ENCODE measurements at places on chromosomes 5 and 9.

DNA sequence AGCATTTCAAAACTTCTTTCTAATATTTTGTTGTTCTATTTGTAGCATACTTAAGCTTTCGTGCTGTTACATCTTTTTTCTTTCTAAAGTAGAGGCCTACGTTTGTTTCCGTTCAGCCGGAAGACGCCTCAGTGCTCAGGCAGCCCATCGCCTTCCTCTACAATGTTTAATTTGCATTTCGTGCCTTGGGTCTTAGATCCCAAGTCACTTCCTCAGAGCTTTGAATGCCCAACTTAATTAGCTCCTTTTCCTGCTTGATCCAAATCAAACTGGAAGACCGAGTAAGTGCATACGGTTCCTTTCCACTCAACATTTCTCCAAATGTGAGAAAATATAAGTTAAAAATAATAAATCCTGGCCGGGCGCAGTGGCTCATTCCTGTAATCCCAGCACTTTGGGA, 43.2 kb downstream of the MRPL36 start:
- no peak for DNase-seq

GRCh38 chr9:97431549-97432143, 19.8 kb downstream of the TDRD7 start:
- DNase-seq: no peak

DNA sequence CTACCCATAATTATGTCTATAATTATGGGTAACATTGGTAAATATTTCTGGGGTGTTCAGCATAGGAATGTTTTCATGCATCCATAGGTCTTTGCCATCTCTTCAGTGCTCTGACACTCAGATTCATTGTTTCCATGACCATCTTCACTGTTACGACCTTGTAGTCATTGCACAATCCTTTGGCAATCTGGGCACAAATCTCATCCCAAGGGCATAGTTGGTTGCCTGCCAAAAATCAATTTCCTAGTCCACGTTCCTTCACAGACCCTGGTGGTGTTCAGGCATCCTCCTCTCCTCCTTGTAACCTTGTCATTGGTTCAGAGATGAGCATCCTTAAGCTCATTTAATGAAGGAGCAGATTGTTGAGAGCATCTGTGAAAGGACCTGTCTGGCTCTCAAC, 1400.7 kb downstream of the CDH12 start:
- DNase-seq: no peak

DNA sequence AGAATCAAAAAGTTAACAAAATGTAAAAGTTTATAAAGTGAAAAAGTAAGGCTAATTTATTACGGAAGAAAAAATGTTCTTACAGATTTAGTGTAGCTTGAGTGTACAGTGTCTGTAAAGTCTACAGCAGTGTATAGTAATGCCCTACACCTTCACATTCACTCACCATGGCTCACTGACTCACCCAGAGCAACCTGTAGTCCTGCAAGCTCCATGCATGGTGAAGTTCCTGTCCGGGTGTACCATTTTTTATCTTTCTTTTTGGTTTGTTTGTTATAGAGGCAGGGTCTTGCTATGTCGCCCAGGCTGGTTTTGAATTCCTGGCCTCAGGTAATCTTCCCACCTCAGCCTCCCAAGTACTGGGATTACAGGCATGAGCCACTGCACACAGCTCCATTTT, 93.6 kb downstream of the MED27 start:
- DNase-seq: no peak

- DNase-seq: no peak
Measured at GRCh38 chr9:76321195-76321828, 72.9 kb downstream of the RFK start.

DNA sequence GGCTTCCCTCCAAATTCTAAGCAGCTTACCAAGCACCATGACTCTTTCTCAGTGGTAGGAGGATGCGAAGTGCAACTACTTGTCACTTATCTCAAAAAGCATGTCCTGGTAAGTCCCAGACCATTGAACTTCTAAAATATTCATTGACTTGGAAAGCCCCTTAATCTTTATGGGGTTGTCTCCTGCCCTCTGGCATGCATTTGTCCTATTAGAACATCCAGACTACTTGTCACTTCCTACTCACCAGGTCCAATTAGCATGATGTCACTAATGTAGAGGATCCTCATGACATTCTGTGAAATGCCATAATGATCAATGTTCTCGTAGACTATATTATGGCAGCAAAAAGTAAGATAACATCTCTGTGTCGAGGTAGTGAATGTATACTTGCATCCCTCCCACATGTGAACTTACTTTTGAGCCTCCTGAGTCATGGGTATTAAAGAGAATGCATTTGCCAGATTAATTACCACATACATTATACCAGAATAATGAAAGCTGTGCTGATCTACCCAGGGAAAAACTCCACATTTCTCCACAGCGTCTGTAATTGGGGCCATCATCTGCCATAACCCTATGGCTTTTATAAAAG, 63.5 kb upstream of the RAD23B start:
- no peak for DNase-seq

- DNase-seq: no peak
Measured at GRCh38 chr5:42422656-42423280, 471 bp upstream of the GHR start.

- no peak for DNase-seq
Measured at GRCh38 chr9:87545858-87546257, 48.2 kb downstream of the DAPK1 start.
